ENCODE measurements at places on chromosomes 1 and 21.

- no peak for DNase-seq
Observed at GRCh38 chr1:85027242-85027983, 20.9 kb downstream of the MCOLN3 start.

DNA sequence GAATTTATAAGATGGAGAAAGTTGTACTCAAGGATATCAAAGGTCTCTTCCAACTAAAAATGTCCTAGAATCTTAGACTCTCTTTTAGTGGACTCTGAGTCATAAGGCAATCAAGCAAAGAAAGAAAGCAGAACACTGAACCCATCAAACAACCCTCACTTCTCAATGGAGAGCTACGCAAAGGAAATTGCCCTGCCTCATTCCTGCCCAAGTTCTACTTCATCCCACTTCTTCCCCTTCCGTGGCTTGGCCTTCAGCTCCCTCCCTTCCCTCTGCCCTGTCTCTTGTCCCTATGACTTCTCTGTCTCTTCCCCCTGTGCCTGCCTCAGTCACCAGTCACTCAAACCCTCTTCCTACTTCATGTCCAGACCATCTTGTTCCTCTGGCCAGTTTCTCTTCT, 58.5 kb downstream of the RIMS3 start:
- no peak for DNase-seq

GRCh38 chr1:81478219-81478618, 322.5 kb upstream of the ADGRL2 start:
- DNase-seq = no peak

DNA sequence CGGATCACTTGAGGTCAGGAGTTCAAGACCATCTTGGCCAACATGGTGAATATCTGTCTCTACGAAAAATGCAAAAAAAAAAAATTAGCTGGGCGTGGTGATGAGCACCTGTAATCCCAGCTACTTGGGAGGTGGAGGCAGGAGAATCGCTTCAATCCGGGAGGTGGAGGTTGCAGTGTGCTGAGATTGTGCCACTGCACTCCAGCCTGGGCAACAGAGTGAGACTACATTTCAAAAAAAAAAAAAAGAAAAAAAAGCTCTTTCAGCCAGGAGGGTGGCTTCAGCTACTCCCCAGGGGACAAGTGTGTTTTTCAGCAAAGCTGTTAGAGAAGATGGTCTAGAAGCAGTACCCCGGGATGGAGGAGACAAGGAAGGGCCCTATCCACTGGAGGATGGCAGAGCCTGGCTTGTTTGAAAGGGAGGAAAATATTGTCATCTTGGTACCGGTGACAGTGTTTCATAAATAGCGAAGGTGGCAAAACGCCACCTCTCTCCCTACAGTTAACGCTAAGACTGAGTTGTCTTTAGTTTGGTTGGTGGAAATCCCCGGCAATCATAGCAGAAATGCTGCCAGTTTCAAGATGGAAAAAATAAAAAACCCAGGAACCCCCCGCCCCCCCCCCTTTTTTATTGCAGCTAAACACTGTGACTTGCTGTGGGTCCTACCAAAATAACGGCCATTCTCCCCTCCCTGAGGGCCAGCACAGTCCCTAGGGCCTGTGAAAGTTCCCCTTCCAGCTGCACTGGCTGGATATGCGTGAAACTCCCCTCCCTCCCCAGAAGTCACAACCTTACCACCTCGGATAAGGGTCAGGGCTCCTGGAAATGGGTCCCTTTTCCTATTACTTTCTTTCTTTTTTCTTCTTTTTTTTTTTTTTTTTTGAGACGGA, 3.5 kb downstream of the PIK3CD start:
- no peak for DNase-seq

DNA sequence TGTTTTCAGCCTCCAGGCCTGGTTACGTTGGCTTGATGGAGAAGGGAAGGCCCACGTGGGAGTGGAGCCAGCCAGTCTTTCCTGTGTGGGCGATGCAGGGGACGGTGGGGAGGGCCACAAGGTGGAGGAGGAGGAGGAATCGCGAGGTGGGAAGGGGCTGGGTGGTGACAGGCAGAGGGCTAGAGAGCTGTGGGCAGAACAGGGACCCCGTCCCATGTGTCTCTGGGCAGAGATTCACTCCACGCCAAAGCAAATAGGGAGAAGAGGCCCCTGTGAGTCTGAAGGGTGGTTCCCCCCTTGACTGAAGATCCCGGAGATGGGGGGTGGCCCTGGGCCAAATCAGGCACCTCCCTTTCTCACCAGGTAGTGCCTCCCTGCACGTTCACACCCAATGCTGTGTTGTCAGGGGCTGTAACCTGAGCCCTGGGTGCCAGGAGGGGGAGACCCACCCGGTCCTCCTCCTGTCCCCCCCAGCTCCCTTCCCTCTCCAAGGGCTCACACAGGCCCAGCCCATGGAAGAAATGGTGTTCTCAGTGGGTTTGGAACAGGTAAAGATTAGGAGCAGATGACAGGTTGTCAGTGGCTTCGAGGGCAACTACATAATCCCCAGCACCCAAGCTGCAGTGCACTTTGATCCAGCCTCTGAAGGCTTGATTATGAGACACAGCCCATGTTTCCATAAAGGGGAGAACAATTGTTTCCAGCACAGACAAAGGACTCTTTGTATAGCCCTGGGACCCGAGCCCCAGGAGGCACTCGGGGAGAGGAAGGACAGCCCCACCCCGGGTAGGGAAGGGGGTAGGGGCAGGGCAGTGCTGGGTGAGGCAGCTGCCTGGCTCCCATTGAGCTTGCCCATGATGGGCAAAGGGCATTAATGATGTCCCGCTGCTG, 37.7 kb upstream of the GPR37L1 start:
- DNase-seq = no peak

DNA sequence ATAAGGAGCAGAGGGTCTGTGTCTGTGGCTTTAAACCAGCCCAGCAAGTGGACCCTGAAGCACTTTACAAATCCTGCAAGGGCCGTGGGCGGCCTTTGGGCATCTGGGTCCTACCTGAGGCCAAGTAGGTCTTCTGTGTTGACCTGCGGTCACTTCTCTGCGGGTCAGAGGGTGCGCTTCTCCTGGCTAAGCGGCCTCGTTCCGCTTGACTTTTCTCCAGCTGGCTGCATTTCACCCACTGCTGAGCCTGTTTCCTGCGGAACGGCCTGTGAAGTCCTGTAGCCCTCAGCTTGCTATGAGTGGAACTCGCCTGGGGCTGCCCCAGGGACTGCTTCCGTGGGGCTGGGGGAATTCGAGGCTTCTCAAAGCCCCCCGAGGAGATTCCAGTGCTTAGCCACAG, 43.3 kb downstream of the SLC37A1 start:
- no peak for DNase-seq

GRCh38 chr1:97412166-97412565, 508.7 kb downstream of the DPYD start:
- no peak for DNase-seq

DNA sequence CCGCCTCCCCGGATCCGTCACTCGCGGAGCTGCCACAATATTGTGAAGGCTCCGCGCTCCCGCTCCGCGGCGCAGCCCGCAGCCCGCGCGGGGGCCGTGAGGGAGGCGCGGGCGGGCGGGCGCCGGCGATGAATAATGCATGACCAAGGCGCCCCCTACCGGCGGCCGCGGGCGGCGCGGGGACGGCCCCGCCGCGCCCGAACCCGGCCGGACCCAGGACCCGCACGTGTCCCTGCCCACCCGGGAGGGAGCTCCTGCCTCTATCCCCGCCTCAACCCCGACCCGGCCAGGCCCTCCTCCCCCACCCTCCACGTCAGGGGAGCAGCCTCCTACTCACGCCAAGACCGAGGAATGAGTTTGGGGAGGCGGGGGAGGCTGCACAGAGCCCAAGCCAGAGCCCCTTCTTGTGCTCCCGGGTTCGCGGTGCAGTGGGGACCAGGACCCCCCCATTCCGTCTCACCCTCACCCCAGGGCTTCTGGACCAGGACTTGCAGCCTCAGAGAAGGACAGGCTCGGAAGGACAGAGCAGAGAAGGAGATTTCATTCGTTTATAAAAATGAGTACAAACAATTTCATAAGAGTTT, 70.8 kb upstream of the CASZ1 start:
- peak; percentile 15 for DNase-seq

GRCh38 chr1:68232289-68233148, at the start of gene WLS:
TSS of gene WLS (minus strand) at chr1:68232523. CDS start at chr1:68232299, 224 bp downstream.
- DNase-seq = no peak

GRCh38 chr1:10431070-10431730, 967 bp downstream of the CENPS start:
- DNase-seq = no peak

DNA sequence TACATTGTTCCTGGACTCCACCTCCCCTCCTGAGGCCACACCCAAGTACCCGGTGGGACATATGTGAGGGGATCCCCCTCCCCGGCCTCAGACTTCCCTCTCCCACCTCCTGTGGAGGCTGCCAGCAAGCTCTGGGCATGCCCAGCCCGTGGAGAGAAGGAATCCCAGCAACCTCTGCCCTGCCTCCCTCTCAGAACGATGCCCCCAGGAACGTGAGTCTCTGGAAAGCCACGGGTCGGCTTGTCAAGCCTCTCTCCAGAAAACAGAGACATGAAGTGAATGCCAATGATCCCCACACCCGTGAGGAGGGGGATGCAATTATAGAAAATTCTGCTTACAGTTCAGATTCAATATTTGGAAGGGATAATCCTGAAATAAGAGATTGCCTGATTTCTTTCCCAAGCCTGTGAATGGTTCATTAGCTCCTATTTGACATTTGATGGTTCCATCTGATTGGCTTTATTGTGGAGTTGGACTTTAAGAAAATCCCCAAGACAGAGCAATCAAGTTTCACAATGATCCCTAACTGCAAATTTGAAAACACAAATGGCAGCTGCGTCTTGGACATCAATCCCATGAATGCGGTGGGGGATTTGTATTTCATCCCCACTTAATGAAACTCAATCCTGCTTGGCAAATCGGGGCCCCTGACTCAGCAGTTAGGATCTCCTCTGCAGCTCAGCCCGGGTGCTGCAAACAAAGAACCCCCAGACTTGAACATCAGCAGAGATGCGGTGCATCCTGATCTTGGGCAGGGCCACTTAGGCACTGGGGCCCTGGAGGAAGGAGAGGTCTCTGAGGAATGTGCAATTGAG, 9.1 kb upstream of the GUCA2B start:
- no peak for DNase-seq

DNA sequence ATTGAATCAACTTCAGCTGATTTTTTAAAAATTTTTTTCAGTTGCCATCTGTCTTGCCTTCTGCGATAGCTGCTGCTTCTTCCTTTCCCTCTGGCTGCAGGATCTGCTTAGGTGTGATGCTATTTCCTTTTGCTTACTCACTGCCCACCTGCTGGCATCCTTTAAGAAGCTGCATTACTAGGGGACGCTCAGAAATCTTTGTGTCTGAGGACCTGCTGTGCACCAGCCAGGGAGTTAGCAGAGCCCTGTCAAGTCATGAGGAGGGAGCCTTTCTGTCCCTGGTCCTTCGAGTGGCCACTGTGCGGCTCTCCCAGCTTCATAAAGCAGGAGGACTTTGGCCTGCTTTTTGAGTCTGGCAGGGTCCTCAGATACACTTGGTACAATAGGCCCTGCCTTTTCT, 327.8 kb downstream of the USH2A start:
- DNase-seq = no peak

- DNase-seq = no peak
Observed at GRCh38 chr1:210332719-210333398, 4.2 kb downstream of the HHAT start.

GRCh38 chr1:210535761-210536160, 207.1 kb downstream of the HHAT start:
- no peak for DNase-seq

DNA sequence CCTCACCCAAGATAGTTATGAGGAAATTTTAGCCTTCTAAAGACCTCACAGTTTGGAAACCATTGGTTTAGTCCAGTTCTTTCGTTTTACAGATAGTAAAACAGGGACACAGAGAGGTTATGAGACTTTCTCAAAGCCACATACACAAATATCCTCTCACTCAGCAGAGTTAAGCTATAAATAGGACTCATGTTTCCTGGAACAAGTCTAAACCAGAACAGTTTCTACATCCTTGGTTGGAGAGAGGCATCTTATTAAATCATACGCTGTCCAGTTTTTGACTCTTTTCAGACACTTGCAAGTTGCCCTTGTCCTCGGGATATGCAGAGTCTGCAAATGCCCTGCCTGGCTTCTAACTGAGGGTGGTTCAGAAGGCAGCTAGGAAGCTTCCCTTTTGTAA, 462.1 kb upstream of the DEPDC1 start:
- DNase-seq = no peak

DNA sequence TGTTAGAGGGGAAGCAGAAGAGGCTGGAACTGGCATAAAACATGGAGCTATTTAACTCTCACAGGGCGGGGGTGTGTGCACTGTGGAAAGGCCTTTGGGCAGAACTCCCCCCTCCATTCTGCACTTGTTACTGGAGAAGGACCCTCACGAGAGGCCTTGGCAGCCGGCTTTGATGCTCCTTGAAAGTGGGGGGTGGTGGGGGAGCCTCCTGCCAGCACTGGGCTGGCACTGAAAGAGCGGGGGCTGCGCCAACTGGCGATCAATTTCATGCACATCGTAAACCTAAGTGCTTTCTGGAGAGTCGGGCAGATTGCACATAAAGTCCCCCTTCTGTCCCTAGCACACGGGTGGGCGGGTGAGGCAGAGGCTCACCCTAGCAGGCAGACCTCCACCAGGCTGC, 28.9 kb downstream of the FOXO6 start:
- no peak for DNase-seq

- DNase-seq = no peak
Observed at GRCh38 chr1:28129150-28129549, 40.7 kb upstream of the EYA3 start.

All from stimulated activated CD8-positive, alpha-beta memory T cell treated with anti-CD3 and anti-CD28 coated beads, Interleukin-7, amount 100 ng/mL, for 1 hour (primary cell).